ENCODE measurements at places on chromosomes 16 and 17.

DNA sequence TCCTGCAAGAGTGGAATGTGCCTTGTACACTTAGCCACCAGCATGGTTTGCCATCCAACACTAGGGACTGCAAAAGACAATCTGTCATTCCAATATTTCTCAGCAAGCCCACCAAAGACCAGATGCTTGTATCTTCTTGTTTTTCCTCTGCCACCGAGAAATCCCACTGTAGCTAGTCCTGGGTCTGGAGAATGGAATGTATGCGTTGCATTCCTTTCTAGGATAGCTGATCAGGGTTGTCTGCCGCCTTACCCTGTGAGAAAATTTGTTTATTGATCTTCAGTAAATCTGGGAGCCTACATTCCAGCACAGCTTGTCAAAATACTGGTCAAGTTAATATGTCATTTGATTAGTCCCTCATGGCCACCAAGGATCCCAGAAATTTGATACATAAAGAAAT, 28.1 kb upstream of the ADAMTS18 start:
- no peak for DNase-seq

GRCh38 chr17:80034791-80035686, 633 bp downstream of the TBC1D16 start:
- DNase-seq: peak; percentile 73

DNA sequence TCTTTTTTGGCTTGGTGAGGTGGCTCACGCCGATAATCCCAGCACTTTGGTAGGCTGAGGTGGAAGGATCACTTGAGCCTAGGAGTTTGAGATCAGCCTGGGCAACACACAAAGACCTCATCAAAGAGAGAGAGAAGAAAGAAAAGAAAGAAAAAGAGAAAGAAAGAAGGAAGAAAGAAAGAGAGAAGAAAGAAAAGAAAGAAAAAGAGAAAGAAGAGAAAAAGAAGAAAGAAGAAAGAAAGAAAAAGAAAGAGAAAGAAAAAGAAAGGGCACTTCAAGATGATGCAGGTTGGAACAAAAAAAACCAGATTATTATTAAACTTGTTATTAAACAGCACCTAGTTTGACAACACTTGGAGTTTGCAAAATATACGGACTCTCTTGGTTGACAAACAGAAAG, 21.2 kb upstream of the ADCY9 start:
- no peak for DNase-seq

DNA sequence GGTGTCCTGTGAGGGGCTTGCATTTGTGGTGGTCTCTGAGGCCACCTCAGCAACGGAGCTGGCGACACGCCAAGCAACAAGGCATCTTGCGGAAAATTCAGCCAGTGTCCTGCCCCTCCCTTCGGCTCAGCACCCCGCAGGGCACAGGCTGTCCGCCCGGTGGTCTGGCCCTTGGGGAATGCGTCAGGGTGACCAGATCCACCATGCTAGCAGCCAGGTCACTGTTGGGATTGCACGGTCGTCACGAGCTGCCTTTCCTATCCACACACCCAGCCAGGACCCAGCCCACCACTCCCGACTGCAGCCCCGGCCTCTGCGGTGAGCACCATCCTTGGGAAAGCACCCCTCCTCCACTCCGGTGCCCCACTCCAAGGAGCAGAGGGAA, 221.2 kb downstream of the NTN1 start:
- DNase-seq: no peak

Measured in fibroblast of villous mesenchyme (primary cell).